ENCODE measurements at places on chromosomes 3 and 15.

DNA sequence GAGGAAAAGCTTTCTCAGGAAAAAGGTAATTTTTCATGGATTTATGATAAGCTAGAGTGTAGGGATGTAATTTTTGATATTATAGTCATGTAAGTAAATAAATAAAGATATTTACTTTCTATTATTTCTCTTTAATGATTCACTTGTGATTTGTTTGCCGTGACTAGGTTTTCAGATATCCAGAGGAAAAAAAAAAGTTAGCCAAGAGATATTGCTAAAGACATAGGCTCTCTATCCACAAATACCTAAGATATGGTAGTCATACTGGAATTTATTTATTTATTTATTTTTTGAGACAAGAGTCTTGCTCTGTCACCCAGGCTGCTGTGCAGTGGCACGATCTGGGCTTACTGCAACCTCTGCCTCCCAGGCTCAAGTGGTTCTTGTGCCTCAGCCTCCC, 59.9 kb downstream of the AP4E1 start:
- DNase-seq = no peak

- no peak for DNase-seq
These were observed 15.3 kb downstream of the USP3 start for GRCh38 chr15:63519548-63520178.

DNA sequence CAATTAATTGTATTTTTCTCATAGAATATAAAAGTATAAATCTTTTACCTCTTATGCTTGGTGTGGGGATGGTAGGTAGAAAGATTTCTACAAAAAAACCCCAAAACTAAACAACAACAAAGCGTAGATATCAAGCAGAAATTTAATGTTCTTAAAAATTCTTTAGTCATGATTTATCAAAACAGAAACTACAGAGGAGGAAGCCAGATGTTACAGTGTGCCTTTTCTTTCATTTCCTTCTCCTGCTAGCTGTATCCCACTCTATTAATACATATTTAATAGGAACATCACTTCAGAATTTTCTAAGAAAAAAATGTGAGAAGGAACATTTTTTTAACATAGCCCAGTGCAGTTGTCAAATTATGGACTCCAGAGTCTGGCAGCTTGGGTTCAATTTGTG, 420.6 kb downstream of the TUSC7 start:
- no peak for DNase-seq

DNA sequence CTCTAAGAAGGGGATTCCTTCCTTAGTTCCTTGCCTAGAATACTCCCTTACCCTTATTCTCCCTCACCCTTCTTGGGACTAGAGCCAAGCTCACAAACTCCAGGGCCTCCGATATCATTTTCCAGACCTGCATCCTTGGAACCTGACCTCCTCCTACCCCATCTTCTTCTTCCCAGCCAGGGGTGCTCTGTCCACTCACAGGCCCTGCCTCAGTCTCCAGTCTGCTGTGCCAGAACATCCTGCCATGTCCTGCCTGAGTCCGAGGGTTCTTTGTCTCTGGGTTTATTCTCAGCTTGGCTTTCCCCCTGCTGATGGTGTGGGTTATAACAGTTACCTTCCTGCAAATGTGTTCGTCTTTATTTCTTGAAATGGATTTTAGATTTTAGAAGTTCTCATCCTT, 59.9 kb upstream of the MCF2L2 start:
- DNase-seq = no peak

DNA sequence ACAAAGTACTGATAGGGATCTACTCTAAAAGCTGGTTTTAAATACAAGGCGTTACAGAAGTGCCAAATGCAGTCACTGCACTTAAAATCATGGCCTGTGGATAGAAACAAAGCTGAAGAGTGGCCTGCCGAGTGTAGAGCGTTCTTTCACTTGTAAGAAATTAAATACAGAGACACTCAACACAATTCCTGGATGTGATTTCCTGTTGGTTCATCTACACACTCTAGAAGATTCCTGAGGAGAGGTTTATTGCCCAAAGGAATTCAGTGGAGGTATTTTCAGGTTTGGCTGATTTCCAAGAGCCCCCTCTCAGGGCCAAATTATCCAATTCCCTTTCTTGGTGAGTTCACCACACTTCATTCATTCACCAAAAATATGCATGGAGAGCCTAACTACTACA, 200.3 kb upstream of the IL12A start:
- no peak for DNase-seq

GRCh38 chr3:47113669-47114365, 50.1 kb downstream of the SETD2 start:
- no peak for DNase-seq
